HL-60 (cell line): ENCODE measurements at places on chromosomes 12 and 14.
A peak's percentile ranks its signal among the peaks of the same experiment; 100 is the strongest.

DNA sequence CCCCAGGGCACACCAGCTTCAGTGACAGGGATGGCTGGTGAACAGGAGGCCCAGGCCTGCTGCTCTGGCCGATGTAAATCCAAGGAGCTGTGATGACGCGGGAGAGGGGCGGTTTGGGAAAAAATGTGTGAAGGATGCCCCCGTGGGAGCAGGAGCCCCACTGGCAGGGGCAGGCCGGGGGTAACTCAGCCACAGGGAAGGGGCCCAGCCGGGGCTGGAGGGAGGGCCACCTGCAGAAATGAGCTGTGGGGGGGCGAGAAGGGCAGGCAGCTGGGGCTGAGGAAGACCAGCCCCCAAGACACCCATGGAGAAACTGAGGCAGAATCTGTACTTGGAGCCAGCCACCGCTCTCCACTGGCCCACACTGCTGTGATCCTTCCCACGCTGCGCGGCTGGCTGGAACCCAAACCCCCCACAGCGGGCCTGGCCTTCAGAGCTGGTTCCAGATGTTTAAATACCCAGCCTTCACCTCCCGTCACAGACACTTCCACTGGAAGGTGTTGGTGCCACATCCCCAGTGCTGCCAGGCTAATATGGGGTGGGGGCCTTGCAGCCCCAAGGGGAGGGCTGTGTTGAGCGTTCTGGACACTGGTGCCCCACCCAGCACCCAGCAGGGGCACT, 28.5 kb upstream of the ANKRD9 start:
- DNase-seq: no peak

DNA sequence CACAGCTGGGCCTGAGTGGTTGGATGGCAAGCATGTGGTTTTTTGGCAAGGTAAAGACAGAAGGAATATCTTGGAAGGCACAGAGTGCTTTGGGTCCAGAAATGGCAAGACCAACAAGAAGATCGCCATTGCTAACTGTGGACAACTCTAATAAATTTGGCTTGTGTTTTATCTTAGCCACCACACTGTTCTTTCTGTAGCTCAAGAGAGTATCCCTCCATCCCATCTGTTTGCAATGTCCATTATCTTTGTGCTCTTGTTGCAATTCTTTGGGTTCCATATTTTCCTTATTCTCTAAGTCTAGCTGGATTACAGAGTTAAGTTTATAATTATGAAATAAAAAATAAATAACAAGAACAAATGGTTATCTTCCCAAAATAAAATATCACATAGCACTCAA, 6.7 kb upstream of the DAAM1 start:
- no peak for DNase-seq

GRCh38 chr12:67592228-67593011, 56.1 kb upstream of the DYRK2 start:
- no peak for DNase-seq

GRCh38 chr14:47207617-47208016, 467.8 kb downstream of the MDGA2 start:
- no peak for DNase-seq

DNA sequence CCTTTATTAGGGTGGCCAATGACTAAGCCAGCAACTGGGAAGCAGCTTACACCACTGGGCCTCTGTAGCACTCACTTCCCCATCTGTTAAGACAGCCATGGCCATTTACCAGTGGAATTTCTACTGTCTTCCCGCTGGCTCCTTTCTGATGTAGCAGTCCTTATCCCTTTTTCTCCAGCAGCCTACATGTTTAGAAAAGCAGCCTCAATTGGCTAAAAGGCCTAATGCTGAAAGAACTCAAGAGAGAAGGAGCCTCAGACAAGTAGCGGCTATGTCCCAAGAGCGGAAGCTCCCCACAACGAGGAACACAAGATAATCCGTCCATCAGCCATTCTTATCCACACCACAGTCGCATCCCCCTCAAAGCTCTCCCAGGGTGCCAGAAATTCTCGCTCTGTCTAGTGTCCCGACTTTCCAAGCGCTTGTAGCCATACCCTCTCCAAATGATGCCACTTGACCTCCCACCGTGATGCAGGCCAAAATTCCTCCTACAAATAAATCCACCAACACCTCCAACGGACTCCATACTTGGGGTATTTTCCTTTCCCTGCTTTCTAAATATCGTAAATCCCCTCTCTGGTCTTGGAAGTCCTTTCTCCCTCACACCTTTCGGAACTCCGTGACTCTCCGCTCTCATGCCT, 624 bp downstream of the M6PR start:
- peak; percentile 64 for DNase-seq

GRCh38 chr12:72006766-72007165, 68.1 kb downstream of the TPH2 start:
- no peak for DNase-seq

- no peak for DNase-seq
Measured at GRCh38 chr14:94224040-94224439, 49.9 kb downstream of the PPP4R4 start.

DNA sequence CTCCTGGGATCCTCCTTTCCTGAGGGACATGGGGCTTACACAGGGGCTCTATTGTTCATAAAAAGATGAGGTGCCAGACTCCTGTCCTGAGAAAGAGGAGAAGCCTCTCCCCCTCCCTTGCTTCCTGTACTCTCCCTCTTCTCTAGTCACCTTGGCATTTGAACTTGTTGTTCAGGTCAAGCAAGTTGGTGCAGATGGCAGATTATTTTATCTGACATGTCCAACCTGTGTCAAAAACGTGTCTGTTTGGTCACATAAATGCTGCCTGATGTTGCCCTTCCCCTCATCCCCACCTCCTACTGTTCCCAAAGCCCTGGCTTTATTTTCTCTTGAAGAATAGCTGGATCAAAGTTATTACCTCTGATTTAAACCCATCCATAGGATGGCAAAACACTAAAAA, 154.8 kb downstream of the TMX1 start:
- no peak for DNase-seq

- DNase-seq: no peak
Measured at GRCh38 chr14:22296722-22297121, 292.3 kb downstream of the DAD1 start.

DNA sequence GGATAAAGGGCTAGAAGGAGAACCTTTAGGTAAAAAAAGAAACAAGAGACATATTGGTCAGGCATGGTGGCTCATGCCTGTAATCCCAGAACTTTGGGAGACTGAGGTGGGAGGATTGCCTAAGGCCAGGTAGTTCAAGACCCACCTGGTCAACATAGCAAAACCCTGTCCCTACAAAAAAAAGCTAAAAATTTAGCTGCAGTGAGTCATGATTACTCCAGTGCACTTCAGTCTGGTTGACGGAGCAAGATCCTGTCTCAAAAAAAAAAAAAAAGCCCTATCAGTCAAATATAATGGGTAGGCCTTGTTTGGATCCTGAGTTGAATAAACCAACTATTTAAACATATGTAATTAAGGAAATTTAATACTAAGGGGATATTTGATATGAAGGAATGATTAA, 54.2 kb downstream of the PPP1R36 start:
- no peak for DNase-seq

DNA sequence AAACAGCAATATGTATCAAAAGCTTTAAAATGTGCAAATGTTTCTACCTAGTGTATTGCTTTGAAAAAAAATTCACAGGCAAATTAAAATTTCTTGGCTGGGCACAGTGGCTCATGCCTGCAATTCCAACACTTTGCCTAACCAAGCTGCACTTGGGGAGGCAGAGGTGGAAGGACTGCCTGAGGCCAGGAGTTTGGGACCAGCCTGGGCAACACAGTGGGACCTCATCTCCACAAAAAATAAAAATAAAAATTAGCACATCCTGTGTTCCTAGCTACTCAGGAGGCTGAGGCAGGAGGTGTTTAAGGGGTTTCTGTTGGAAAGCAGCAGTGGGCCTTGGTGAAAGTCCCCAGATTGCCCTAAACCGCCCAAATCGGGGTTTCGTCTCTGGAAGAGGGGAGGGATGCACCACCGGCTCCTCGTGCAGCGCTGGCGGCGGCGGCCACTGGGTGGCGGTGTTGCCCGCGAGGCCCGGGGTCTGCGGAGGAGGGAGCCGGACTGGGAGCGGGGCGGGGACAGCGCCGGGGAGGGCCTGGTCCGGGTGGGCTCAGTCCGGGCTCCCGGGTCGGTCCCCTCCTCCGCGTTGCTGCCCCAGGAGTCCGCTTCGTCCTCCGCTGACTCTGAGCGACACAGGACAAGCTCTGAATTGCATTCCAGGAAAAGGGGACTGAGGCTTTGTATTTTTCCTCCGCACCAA, 265.6 kb downstream of the AACS start:
- DNase-seq: no peak

- no peak for DNase-seq
Measured at GRCh38 chr12:30635385-30635784, 60.3 kb downstream of the IPO8 start.

DNA sequence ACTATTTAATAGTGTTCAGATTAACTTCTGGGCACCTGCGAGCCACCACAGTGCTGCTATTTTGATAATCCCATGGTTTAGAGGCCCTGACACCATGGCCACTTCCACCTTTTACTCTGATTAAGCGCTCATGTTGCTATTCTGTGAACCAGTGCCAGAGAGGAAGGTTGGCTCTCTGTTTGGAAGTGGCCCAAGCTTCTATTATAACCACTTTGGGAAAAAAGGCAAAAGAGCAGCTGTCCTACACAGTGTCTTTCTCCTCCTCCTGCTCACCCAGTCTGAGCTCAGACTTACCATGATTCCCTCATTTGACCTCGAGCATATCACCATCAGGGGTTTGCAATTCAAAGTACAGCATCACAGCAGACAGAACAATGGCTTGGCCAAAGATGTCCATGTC, 23.3 kb downstream of the DYRK2 start:
- no peak for DNase-seq

DNA sequence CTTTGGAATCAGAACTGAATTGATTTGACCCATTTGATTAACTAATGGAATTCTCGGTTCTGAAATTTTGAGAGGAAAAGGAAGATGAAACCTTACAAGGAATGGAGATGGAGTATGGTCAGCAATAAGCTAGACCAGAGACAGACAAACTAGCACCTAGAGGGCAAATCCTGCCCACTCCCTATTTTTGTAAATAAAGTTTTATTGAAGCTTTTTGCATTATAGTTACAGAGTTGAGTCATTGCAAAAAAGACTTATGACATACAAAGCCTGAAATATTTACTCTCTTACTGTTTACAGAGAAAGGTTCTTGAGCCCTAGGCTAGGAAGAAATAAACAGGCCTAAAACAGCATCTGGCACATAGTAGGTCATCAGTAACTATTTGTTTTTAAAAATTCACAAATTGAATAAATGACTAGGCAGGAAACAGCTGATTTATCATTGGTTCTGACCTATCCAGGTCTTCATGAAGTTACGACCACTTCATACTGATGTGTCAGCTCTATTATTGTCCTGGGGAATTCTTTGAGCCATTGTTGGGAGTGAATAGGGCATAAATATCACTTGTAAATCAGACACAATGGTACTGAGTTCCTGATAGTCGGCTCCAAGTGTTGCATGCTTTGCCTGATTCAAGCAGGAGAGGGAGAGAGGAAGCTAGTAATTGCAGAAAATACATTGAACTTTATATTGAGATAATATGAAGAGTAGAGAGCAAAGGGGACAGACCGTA, 14.6 kb upstream of the STAB2 start:
- DNase-seq: no peak

- DNase-seq: no peak
Measured at GRCh38 chr14:60067882-60068281, 23.8 kb upstream of the PCNX4 start.

- DNase-seq: no peak
Measured at GRCh38 chr12:93427779-93428564, 13.8 kb downstream of the UBE2N start.

DNA sequence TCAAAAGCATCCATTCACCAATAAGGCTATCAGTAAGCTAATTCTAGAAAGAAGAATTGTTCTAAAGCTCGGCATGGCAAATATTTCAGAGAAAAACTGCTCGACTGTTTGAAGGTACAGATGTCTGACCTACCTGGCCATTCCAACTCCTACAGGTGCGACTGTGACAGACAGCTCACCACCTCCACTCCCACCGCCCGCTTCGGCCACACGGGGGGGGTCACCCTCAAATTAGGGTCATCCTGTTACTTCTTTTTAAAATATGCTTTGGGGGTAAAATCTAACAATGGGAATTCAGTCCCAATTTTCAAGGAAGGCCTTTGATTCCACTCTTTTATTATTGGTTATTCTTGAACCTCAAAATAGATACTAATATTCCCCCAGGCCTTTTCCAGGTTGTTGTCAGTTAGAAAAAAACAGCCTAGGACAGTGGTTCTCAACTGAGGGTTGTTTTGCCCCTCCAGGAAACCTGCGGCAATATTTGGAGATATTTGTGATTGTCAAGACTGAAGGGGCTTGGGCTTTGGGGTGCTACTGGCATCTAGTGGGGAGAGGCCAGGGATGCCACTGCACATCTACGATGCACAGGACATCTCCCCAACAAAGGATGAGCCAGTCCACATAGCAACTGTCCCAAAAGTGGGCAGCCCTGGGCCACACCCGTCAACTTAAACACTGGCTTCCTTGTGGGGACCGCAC, 81.2 kb downstream of the BCL11B start:
- peak; percentile 22 for DNase-seq

DNA sequence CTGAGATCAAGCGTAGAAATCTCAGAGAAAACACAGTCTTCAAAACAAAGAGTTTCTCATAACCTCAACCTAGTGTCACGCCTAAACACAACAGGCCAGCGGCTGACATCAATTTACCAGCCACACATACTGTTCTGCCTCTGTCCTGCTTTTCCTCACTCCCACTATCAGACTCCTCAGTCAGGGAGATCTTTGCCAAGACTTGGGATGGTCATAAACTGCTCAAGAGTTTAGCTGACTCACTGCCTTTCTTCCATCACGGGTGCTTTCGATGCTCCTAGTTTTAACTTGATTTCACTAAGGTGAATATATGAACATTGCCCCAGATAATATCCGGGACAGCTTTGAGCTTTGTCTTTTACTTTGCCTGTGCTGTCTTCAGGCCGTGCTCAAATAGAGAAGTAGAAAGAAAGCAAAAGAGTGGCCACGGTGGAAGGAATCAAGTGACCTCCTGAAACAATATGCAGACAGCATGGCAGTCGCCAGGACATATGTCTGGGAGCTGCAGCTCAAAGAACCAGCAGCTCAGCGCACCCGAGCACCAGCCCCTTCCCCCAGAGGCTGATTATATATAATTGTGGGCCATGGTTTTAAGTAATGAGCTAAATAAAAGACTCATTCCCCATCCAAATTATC, 12.1 kb downstream of the MDM1 start:
- DNase-seq: no peak

DNA sequence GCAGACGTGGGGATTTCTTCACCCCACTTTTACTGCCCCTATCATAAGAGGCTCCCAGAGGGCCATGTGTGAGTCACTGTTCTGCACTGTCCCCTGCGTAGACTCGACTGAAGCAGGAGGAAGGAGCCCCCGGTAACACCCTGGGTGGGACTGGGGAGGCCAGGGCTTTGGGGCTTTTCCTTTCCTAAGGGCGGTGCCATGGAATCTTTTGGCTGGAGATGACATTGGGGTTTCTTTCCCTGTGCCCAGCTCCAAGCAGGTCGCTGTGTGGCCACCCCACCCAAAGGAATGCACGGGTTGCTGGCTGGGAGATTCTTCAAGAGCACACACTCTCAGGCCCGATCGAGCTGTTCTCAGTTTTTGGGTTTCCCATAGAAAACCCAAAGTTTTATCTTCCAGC, 62.3 kb upstream of the RIN3 start:
- DNase-seq: no peak

- peak; percentile 78 for DNase-seq
Measured at GRCh38 chr14:91113829-91114078, at the start of gene DGLUCY. TSS of gene DGLUCY (plus strand) at chr14:91114073. CDS start at chr14:91160295, 46,222 bp downstream.

GRCh38 chr14:64734990-64735389, 30.8 kb downstream of the PLEKHG3 start:
- DNase-seq: no peak
